ENCODE measurements at places on chromosomes 1 and 21.

DNA sequence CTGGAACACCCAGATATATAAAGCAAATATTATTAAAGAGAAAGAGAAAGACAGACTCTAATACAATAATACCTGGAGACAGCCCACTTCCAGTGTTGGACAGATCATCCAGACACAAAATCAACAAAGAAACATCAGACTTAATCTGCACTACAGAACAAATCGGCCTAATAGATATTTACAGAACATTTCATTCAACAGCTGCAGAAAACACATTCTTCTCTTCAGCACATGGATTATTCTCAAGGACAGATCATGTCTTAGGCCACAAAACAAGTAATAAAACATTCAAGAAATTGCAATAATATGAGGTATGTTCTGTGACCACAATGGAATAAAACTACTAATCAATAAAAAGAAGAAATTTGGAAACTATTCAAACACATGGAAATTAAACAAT, 398.3 kb upstream of the DUSP10 start:
- no peak for DNase-seq

DNA sequence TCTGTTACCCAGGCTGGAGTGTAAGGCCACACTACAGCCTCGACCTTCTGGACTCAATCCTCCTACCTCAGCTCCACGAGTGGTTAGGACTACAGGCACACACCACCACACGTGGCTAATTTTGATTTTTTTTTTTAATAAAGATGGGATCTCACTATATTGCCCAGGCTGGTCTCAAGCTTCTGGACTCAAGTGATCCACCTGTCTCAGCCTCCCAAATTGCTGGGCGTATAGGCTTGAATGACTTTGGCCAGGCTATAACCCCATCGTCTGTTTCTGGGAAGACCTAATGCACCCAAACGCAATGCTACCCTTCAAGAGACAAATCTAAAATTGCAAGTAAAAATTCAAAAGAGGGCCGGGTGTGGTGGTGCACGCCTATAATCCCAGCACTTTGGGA, 52.1 kb downstream of the DAP3 start:
- no peak for DNase-seq

DNA sequence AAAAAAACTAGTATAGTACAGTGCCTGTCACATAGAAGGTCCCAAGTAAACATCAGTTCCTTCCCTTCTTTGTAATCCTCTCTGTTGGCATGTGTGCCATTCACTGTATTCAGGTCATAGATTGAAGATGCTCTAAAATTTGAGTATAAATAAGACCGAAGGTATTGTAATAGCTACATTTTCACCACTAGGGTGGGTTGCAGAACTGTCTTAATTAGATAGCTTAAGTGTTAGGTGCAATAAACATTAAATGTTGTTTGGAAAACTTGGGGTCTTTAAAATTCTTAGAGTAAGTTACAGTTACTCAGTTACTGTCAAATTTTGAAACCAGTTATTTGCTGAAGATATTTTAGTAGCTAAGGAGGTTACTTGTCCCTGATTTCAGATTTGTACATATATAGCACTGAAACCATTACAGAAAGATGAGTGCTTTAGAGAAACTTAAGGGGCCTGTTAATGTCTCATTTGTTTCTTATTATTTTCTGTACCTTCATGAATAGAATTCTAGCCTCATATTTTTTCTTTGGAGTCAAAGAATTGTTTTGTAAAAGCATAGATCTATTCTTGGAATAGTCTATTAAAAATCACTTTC, 24.3 kb downstream of the PER3 start:
- no peak for DNase-seq

DNA sequence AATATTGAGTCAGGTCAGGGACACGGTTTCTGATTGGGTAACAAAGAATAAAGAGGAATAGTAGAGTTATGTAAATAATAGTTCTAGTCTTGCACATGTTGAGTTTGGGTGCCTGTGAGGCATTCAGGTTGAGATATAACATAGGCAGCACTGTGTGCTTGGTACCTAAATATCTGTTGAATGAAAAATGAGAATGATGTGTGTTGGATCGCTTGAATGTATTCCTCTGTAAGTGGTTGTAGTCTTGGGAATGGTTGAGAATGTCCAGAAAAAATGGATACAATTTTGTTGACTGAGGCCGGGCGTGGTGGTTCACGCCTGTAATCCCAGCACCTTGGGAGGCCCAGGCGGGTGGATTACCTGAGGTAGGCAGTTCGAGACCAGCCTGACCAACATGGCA, 116.3 kb upstream of the HNRNPU start:
- DNase-seq, result no peak

GRCh38 chr1:200819726-200820125, 53.1 kb upstream of the GPR25 start:
- no peak for DNase-seq

GRCh38 chr1:116115476-116116439, 4.6 kb downstream of the MAB21L3 start:
- DNase-seq, result no peak

- DNase-seq, result no peak
Observed at GRCh38 chr1:211324992-211325775, 1.4 kb upstream of the TRAF5 start.

GRCh38 chr1:84855168-84855567, 37.8 kb downstream of the LPAR3 start:
- no peak for DNase-seq

DNA sequence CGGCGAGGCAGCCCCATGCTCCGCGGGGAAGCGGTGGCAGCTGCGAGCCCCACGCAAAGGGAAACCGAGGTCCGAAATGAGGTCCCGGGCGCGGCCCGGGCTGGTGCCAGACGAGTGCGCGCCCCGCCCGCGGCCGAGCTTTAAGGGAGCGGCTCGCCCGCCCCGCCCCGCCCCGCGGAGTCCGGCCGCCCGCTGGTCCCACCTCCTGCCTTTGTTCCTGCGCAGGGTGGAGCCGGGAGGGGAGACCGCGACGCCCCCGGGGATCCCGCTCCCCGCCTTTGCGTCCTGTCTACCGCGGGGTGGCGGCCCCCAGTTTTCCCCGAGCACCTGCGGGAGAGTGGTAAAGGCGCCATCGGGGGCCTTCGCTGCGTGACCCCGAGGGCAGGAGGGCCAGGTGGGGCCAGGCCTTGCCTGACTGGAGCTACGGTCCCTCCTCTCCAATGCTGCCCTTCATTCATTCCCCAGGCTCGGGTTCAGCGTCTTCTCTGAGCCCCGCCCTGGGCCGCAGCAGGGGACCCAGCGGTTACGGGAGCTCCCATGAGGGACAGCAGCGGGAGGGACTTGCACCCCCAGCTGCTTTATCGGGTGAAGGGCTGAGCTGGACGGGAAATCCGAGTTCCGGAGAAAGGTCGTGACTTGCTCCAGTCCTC, at the start of gene HES2:
TSS of gene HES2 (minus strand) at position 116 of the 650 bp plus-strand sequence. CDS start at position 17, 99 bp downstream.
- no peak for DNase-seq

DNA sequence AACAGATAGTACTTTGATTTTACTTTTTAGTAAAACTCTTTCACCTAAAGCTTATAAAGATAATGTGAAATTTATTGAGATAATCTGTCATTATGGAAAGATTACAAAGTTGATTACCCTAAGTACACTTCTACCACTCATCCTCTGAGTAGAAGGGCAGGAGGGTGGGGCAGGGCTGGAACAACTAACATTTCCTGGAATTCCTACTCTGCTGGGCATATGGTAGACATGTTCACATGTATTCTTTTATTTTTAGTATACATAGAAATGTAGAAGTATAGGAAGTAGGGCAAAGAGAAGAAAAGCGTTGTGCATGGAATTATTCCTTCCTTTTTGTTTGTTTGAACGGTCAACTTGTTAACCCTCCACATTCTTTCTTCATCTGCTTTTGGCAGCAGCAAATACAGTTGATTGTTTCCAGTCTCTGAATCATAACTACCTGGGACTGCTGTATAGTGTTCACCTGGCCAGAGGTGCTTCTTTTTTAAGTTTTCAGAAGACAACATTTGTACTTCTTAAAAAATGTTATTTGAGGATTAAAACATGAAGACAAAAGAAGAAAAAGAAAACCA, 85.1 kb downstream of the POU2F1 start:
- no peak for DNase-seq

- no peak for DNase-seq
Observed at GRCh38 chr1:216616425-216616824, 106.8 kb downstream of the ESRRG start.

DNA sequence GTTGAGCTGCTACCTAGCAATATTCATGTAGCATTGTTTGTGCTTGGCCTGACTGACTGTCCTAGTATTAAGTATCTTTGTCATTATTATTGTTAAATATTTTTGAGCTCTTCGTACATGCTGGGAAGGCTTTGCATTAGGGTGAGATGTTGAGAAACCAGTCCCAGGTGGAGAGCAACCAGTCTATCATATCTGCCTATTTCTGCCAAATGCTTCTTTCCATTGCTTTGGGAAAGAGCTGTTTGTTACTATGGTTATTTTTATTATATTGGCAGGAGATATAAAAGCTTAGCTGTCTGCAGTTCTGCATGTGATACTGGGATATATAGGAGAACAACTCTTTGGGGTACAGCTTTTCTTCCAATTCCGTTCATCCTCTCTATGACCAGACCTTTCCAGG, 85.1 kb downstream of the CLDN17 start:
- no peak for DNase-seq

GRCh38 chr1:50109647-50110075, 941 bp downstream of the ELAVL4 start:
- no peak for DNase-seq

GRCh38 chr1:103460511-103460910, 65.0 kb upstream of the RNPC3 start:
- DNase-seq, result no peak

- no peak for DNase-seq
Observed at GRCh38 chr1:61141288-61142042, 59.1 kb downstream of the NFIA start.

DNA sequence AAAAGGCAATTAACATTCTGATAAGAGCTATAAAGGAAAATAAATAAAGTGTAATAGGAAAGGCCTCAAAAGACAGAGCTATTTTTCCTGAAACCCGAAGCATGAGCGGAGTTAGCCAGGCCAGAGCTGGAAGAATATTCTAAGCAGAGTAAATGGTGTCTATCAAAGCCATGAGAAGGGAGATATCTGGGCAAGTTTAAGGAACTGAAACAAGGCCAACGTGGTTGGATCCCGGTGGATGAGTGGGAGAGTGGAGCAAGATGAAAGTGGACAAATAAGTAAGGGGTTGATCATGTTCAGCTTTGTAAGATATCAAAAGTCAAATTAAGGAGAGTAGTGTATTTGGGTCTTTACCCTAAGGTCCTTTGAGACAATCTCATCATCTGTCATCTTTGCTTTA, 234.0 kb downstream of the TM2D1 start:
- DNase-seq, result no peak
